ENCODE measurements at places on chromosomes 7 and 10. TPM values are rescaled to one million over a fixed set of nuclear protein-coding genes. Genes with fewer than 3 reads are reported as not detected.

DNA sequence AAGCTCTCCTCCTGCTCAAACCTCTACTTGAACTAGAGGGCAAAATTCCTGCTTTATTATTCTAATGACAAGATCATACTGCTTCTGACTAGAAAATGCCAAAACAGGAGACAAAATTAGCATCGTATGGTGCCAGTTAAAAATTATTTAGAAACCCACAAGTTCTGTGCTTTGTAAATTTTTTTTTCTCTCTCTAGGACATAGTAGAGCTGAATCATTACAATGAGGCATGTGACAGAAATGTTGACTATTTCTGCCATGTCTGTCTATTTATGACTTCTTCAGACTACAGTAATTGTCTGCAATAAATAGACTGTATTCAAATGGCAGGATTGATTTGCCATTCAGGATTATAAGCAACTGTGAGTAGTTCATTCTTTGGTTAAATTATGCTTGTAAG, 335.8 kb downstream of the PRPF18 start:
- no peak for DNase-seq

DNA sequence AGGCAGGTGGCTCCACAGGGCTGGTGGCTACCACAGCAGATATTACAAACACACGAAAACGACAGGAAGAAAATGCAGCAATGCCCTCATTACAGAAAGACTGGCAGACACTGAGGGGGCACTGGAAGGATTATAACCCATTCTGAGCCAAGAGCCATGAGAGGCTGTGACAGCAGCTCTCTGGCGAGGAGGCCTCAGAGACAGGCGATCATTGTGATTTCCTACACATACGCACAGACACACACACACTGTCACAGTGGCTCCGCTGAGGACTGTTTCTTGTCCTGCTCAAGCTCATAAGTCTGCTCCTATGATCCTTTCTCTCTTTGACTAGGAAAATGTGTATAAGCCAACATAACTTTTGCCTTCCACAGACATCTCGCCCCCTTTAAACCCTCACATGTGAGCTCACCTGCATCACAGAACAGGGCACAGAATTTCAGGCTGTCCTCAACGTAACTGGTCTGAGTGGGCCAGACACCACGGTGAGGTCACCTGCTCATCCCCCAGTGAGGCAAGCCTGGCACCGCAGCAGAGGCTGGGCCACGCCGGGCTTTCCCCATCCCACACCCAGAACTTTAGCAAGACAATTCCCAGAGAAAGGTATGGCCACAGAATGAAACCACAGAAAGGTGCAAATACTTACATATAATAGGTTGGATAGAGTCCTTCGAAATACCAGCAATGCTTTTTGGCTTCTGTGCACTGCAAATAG, 51.7 kb downstream of the VOPP1 start:
- DNase-seq = no peak

DNA sequence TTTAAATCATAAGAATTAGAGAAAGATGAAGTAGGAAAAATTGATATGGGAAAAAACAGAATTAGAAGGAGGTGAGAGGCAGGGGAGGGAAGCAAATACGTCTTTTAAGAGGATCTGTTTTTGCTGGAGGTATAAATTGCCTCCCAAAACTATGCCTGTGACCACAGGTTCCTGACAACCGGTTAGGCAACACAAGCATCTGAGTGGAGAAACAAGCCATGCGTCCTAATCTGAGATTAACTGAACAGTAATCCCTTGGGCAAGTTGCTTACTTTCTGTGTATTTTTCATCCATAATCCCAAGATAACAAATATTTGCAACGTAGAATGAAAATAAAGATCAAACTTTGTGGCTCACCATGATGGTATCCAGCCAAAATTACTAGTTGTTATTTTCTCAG, 149.2 kb downstream of the C1GALT1 start:
- DNase-seq = no peak

GRCh38 chr10:42975558-42976340, 101.1 kb upstream of the RET start:
- no peak for DNase-seq

GRCh38 chr7:38546763-38547162, 84.4 kb downstream of the AMPH start:
- no peak for DNase-seq

DNA sequence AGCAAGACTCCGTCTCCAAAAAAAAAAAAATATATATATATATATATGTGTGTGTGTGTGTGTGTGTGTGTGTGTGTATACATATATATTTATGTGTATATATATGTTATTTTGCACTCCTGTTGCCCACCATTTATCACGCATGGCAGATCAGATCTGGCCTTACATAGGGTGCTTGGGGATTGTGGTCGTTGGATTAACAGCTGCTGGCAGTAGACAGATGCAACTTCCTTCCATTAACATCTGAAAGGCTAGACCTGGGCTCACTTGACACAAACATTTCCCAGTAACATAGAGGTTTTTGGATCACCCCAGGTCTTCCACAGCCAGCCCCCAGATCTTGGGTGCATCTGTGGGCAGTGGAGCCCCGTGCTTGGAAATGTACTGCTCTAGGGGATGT, 40.8 kb upstream of the DLD start:
- no peak for DNase-seq

DNA sequence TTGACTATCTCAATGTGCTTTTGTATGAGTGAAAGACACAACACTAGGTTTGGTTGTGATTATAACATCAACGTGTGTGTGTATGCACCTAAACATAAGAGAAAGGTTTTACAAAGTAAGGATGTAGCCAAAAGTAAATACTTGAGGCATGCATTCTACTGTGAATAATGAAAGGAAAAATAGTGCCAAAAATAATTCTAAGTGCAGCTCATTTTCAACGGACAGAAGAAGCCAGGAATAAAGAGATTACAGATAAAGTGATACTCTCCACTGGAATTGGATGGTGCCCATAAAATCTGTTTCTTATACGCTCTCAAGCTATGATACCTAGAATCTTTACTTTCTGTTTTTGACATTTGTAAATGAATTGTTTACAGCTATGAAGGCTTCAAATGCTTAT, 135.0 kb upstream of the TMEM72 start:
- no peak for DNase-seq

DNA sequence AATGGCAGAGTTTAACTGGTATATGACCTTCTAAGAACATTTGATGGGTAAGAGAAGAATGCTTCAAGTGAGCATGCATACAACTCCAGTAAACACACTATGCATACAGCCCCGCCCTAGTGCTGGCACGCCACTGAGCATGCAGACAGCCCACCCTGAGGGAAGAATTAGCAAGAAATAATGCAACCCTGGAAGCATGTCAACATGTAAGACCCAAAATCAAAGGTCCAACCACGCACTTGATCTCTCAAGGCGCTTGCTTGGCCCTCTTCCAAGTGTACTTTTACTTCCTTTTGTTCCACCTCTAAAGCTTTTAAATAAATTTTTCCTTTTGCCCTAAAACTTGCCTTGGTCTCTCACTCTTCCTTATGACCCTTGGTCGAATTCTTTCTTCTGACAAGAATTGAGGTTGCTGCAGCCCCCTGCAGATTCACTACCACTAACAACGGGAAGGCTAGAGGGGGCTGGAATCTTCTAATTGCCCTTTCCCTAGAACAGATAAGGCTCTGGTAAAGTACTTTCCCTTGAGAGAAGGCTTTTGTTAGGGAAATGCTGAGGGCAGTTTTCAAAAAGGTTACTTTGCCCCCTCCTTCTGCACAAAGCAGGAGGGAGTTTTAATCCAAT, 3.4 kb downstream of the FAM24B start:
- DNase-seq = no peak

GRCh38 chr7:136890399-136890798, 21.9 kb downstream of the CHRM2 start:
- no peak for DNase-seq

- no peak for DNase-seq
Observed at GRCh38 chr10:1130995-1131790, 75.0 kb downstream of the WDR37 start.

MSS51 gene
- total RNA-seq = 0.41 TPM

GNGT1 gene
- total RNA-seq = not detected

CTAGE4 gene
- total RNA-seq = 0.84 TPM

PRKG1 gene
- not detected for total RNA-seq
